ENCODE measurements at places on chromosomes 2 and 18.

- DNase-seq, result no peak
Observed at GRCh38 chr2:72765997-72766609, 59.7 kb downstream of the EXOC6B start.

- no peak for DNase-seq
Observed at GRCh38 chr2:131413148-131413747, 49.3 kb upstream of the RAB6D start.

DNA sequence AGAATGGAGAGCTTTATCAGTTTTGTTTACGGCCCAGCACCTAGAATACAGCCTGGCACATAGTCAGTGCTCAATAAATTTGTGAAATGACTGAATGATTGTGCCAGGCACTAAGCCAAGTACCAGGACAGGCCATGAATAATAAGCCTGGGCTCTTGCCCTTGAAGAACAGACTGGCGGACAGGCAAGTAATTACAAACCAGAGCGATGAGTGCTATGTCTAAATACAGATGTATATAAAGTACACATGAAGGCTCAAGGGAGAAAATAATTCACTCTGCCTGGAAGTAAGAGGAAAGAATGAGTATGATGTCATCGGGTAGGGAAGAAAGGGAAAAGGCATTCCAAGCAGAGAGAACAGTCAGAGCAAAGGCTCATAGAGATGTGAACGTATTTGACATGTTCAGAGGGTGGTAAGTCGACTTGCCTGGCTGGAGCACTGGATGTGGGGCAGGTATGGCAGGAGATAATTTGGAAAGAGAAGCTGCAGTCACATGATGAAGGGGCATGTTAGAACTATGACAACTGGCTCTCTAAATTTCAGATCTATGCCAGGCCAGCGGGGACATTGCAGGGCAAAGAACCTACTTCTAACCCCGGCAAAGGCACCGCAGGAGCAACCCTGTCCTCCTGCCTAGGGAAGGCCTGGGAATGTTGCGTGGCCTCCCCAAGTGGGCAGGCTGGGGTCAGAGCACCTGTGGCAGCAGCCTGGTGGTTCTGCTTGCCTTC is 119.1 kb upstream of the STPG4 start:
- DNase-seq, result no peak

DNA sequence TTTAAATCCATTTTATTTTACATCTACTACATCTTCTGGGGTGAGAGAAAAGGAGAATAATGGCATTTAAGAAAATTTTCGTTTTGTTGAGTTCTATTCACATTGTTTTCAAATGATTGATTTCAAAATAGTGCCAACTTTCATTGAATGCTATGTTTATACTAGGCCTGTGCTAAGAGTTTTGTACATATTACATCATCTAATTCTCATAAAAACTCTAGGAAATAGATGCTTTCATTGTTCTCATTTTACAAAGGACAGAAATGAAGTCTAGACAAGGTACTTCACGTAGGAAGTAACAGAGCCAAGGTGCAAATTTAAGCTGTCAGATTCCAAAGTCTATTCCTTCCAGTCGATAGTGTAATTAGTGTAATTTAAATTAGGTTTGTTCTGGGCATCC is 402.8 kb upstream of the UBE2E3 start:
- no peak for DNase-seq

DNA sequence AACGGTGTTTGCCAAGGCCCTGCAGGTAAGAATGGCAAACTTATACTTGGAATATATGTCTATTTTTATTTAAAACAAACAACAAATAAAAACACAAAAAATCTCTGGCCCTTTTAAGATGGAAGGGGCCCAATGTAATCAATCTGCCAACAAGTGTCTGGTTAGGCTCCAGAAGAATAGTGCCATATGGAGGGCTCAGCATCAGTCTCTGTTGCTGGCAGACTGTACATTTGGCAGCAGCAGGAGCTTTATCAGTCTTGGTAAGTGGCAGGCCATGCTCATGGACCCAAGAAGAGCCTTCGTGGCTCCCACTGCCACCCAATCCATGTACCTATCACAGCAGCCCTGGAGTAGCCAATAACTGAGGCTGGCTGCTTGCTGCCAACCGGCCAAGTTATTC is 101.1 kb downstream of the GALNT3 start:
- DNase-seq, result no peak

GRCh38 chr18:9157806-9158205 is 21.2 kb downstream of the ANKRD12 start:
- no peak for DNase-seq

DNA sequence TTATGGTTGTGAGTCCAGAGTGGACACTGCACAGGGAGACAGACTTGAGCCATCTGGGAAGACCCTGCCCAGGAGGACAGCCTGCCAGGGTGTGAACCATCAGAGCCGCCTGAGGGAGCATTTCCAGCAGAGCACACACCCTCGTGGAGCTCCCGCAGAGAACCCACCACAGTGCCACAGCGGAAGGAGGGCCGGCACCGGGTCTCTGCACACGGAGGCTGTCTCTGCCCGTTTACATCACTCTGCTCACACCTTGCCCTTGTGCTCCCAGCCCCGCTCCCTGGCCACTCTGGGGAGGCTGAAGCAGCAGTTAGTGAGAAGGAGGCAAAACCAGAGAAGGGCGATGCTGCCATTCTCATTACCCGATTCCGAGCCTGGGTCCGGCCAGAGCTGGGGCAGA is 161.9 kb downstream of the KLHL29 start:
- no peak for DNase-seq

GRCh38 chr2:231780123-231780908 is 766 bp downstream of the PDE6D start:
- no peak for DNase-seq

- DNase-seq, result no peak
Observed at GRCh38 chr2:105760639-105761337, 16.1 kb downstream of the NCK2 start.

DNA sequence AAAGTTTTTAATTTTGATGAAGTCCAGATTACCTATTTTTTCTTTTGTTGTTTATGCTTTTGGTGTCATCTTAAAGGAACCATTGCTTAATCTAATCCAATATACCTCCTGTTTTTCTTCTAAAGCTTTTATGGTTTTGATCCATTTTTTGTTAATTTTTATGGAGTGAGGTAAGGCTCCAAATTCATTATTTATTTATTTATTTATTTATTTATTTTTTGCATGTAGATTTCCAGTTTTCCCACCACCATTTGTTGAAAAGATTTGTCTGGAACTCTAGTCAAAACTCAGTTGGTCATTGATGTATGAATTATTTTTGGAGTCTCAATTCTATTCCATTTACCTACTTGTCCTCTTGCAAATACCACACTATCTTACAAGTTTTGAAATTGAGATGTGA is 99.4 kb upstream of the RBMS1 start:
- DNase-seq, result no peak

DNA sequence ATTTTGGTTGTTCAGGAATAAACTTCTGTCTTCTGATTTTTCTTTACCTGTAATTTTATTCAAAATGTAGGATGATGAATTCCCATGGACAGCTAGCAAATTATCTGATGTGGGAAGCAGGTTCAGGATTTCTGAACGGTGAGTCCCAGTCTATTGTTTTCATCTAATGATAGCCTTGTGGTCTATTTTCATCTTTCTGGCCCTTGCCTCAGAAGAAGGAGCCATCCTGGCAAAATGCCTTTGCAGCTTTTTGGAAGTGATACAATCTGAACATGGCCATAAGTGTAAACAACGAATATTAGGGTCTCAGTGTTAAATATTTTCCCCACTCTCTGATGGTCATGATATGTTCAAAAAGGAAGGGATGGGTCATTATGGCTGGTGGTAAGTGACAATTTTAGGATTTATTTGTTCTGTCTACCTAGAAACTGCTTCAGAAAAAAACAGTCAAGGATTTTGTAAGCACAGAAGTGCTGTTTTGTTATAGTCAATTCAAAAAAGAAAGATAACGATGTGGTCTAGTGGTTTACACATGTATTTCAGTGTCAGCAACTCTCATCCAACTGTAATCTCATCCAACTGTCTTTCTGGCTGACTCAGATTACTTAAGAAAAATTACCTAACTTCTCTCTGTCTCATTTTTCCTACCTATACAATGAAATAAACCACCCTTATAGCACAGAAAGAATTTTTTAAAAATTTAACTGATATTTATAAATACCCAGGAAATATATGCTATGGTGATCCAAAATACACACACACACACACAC is 272.6 kb upstream of the ERBB4 start:
- DNase-seq, result no peak

GRCh38 chr2:11612553-11613215 is 57.3 kb downstream of the NTSR2 start:
- no peak for DNase-seq

- DNase-seq, result no peak
Observed at GRCh38 chr2:60641811-60642788, 88.6 kb upstream of the BCL11A start.

- no peak for DNase-seq
Observed at GRCh38 chr18:45127405-45127804, 446.7 kb downstream of the SETBP1 start.

- DNase-seq, result no peak
Observed at GRCh38 chr18:23619388-23619881, 33.1 kb upstream of the NPC1 start.

All from T-helper 1 cell (primary cell).